ENCODE measurements at places on chromosomes 2 and 18.

DNA sequence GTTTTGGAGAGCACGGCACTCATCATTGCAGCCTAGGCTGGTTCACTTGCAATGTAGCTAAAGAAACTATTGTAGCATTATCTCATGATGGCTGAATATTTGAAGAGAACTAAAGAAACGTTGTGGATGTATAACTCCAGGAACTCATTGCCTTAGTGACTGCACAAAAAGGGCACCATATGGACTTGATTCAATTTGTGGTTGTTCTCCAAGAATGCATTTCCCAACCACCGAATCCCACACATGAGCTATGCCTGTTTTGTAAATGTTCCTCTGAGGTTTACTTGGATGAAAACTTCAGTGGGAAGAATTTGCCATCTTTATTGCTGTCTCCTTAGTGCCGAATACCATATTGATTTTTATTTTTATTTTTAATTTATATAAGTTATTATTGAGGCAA, 43.5 kb downstream of the DOK6 start:
- no peak for DNase-seq

- DNase-seq = no peak
These were observed 12.1 kb downstream of the ANKRD23 start for GRCh38 chr2:96831679-96832078.

GRCh38 chr2:27408601-27409320, 630 bp downstream of the PPM1G start:
- peak; percentile 9 for DNase-seq

GRCh38 chr2:224412141-224413015, 10.5 kb upstream of the FAM124B start:
- no peak for DNase-seq

DNA sequence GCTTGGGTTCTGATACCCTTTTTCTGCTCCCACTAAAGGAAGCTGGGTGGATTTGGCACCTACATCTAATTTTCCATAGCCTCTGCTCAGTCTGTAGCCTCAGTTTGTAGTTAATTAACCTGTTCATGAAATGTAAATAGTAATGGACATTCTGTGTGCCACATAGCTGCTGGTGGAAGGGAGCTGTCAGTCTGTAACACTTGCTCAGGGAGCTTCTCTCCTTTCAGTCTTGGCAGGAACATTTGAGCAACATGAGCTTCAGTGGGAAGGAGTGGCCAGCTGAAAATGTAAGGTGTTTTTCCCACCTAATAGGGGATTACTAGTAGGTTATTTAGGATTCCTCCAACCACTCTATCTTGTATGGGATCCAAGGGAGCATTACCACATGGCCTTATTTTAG, 203.4 kb downstream of the ASXL3 start:
- no peak for DNase-seq

DNA sequence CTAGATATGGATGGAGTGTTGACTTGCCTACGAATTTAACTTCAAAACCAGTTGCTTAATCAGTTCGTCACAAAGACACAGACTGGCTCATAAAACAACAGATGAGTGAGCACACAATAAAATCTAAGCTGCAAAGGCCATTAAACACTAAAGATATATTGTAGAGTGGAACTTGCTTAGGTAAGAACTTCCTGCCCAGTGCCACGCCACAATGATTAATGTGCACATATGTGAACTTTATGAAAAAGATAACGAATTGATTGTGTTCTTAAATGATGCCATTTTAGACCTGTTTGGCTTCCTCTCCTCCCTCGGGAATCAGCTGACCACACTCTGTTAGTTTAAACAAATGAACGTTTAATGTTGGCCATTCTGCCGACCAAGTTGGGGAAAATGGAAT, 2031.3 kb upstream of the CELF4 start:
- DNase-seq = no peak

GRCh38 chr2:113963965-113964364, 74.1 kb downstream of the ACTR3 start:
- no peak for DNase-seq

GRCh38 chr2:216181953-216182461, 72.9 kb downstream of the XRCC5 start:
- DNase-seq = no peak

DNA sequence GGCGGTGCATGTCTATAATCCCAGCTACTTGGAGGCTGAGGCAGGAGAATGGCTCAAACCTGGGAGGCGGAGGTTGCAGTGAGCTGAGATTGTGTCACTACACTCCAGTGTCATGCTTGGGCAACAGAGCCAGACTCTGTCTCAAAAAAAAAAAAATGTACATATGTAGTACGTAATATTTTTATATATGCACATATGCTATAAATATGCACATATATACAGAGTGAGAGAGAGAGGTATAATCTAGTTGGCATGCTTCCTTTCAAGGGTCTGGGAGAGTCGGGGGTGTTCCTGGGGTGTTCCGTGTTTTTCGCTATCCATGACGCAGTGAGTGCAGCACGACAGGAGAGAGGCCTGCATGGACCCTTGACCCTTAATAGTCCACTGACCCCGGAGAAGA, 83.5 kb downstream of the AOX1 start:
- DNase-seq = no peak

- no peak for DNase-seq
These were observed 232.3 kb downstream of the MREG start for GRCh38 chr2:215780907-215781685.

- no peak for DNase-seq
These were observed 93.1 kb downstream of the TCF4 start for GRCh38 chr18:55494899-55495298.

GRCh38 chr2:175111200-175111657, 56.8 kb downstream of the ATF2 start:
- no peak for DNase-seq

- DNase-seq = no peak
These were observed 130.5 kb downstream of the DSEL start for GRCh38 chr18:67386032-67386431.

All from activated CD4-positive, alpha-beta T cell treated with anti-CD3 and anti-CD28 coated beads, Interleukin-2, amount 50 U/mL, for 4 hours (primary cell).